ENCODE measurements at places on chromosomes 4 and X. TPM values are rescaled to one million over a fixed set of nuclear protein-coding genes. Genes with fewer than 3 reads are reported as not detected.

GRCh38 chr4:184114431-184114830 lies 103.2 kb downstream of the ENPP6 start:
- DNase-seq: no peak
- H3K27me3 ChIP-seq: no peaks in the 10 kb centered on the region
- no peak overlapping the region for H3K27ac ChIP-seq
- no peak overlapping the region for H3K4me3 ChIP-seq
- H3K36me3 ChIP-seq: no peaks in the 10 kb centered on the region

GRCh38 chrX:155048977-155049619 lies 21.8 kb downstream of the CMC4 start:
- no peak overlapping the region for H3K27ac ChIP-seq
- no peak overlapping the region for H3K4me3 ChIP-seq
- no peaks in the 10 kb centered on the region for H3K4me1 ChIP-seq
- H3K36me3 ChIP-seq: no peaks in the 10 kb centered on the region
- no peaks in the 10 kb centered on the region for H3K27me3 ChIP-seq

- H3K27ac ChIP-seq: no peak overlapping the region
- no peaks in the 10 kb centered on the region for H3K36me3 ChIP-seq
- H3K4me3 ChIP-seq: no peak overlapping the region
Measured at GRCh38 chr4:147336252-147336651, 144.6 kb upstream of the EDNRA start.

DNA sequence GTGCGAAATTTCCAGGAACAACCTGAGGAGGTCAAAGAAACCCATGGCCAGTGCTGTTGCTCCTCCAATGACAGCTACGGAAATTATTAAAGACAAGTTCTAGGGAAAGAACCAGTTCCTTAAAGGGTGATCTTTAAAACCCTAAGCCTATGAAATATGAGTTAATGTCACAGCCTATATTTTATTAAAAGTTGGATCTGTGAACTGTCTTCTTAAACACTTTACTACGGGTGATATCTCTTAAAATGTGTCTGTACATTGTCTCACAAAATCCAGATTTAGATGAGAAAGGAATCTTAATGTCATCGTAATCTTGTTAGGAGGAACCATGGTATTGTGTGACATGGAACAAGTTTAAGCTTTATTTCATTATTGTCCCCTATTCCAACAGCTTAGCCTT lies 46.3 kb upstream of the VCX3B start:
- H3K4me3 ChIP-seq: no peak overlapping the region
- no peaks in the 10 kb centered on the region for H3K27me3 ChIP-seq
- no peak for DNase-seq

DGAT2L6 gene
- not detected for total RNA-seq

NPY1R gene
- 13.1 TPM for total RNA-seq

Data from cardiac muscle cell (in vitro differentiated cells and primary cell).